ENCODE measurements at places on chromosomes 5 and 9. TPM values are rescaled to one million over a fixed set of nuclear protein-coding genes. Genes with fewer than 3 reads are reported as not detected.

- DNase-seq = no peak
These were observed 138.8 kb upstream of the COL5A1 start for GRCh38 chr9:134502809-134503211.

DNA sequence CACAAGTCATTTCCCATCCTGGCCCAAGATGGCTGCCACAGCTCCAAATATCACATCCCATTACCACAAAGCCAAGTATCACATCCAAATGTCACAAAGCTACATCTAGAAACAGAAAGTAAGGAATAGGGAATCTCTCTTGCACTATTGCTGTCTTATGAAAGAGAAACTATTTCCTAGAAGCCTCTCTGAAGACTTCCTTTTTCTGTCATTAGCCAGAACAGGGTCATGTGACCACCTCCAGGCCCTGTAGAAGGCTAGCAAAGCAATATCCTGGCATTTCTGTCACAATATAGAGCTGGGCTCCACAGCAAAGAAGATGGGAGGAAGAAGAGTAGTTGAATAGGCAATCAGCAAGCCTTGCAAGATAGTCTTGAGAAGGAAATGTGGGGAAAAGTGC is 99.2 kb downstream of the SH3TC2 start:
- no peak for DNase-seq

DNA sequence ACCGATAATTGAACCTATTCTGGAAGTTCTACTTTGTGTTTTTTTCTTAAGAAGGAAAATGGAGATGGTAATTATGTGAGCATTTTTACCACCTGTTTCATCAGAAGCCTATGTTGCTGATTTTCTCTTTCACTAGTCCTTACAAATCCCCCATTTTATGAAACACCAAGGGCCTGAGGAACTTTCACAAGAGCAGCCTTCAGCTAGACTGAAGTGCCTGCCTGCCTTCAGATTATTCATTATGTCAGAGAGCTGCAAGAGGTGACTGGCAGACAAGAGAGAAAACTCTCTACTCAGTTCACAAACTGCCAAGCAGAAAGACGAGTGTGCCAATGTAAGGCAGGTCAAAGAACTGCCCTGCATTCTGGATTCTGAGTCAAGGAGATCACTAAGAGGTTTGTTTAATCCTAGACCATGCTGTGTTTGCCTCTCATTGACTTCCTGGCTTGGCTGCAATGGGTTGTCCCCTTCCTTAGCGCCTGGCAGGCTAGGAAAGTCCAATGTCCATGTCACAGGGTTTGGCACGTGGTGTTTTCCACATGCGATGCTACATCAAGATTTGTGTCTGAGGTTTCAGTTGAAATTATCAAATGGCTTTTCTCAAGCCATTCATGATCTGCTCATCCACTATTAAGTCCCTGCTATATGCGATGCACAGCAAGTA is 143.3 kb downstream of the CDC42SE2 start:
- DNase-seq = no peak

The DMRT1 gene
- polyA plus RNA-seq = not detected

The C5orf58 gene
- 0.30 TPM for polyA plus RNA-seq

- no peak for DNase-seq
These were observed 125.7 kb downstream of the FBN2 start for GRCh38 chr5:128412145-128412930.

- DNase-seq = no peak
These were observed 27.9 kb upstream of the TLE1 start for GRCh38 chr9:81717061-81717746.

DNA sequence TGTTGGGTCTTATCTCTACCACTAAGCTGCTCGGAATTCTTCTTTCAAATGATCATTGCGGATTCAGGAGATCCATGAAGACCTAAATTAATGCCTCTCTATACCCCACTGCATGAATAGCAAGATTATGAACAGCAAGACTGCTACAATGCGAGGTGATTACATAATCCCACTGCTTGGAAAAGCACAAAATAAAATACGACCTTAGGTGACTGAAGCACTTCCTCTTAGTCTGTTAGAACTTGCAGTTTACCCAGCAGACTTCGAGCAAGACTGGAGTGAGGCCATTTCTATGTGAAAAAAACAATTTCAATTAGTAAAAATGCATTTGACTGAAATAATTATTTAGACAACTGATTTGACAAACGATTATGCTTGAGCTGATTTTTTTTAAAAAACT is 59.8 kb downstream of the SH3RF2 start:
- DNase-seq = no peak

GRCh38 chr5:149600932-149601331 is 19.6 kb downstream of the ARHGEF37 start:
- DNase-seq = no peak

DNA sequence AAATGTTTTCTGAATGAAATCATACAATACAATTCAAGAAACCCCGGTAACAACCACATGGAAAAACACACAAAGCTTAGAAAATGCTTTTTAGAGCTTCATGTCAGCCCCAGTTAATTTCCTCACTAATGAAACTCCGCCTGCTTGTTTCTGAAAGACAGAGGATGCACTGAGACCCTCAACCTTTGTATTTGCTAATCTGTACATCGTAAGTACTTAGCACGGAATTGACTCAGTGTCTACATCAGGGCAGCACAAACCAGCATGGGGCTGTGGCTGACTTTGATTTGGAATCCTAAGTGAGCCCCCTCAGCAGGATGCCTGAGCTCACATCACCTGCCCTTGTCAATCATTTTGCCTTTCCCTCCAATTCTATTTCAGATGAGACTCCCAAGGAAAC is 499.1 kb upstream of the MPDZ start:
- no peak for DNase-seq

DNA sequence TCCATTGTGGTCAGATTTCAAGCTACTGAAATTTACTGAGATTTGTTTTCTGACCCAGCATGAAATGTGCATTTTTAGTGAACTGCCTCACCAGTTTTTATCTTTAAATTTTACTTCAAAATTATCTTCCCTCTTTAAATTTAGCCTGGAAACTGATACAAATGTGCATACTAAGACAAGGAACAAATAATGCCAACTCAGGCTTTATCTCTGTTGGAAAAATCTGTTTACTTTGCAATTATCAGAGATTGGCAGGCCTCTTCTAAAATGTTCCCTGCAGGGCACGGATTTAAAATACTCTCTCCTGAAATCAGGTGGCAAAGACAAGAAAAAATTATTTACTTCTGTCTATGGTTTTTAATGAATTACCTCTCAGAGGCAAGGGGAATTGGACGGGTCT is 151.0 kb upstream of the PTCH1 start:
- no peak for DNase-seq

Data from left renal pelvis (tissue), 4 donors.